A549 treated with Mapracorat at 1 μM for 4 hours (cell line): ENCODE measurements at places on chromosomes 2 and 18. TPM values are rescaled to one million over a fixed set of nuclear protein-coding genes. Genes with fewer than 3 reads are reported as not detected.

RETREG2 gene
- total RNA-seq = 58.9 to 86.5 TPM (median 84.0 TPM) in 5 replicates

PSMA8 gene
- not detected in 5 replicates for total RNA-seq

SIX3 gene
- total RNA-seq = 1.2 to 2.4 TPM (median 1.9 TPM) in 5 replicates

FN1 gene
- 171 to 279 TPM (median 205 TPM) in 5 replicates for total RNA-seq

GNLY gene
- total RNA-seq = 0.23 to 0.30 TPM in 2 of 5 replicates, not detected in the others

NTSR2 gene
- total RNA-seq = 0.10 to 0.17 TPM in 2 of 5 replicates, not detected in the others

ERICH2 gene
- total RNA-seq = not detected in 5 replicates

SANBR gene
- total RNA-seq = 9.8 to 14.1 TPM (median 12.2 TPM) in 5 replicates

LGALSL gene
- 7.7 to 12.8 TPM (median 9.9 TPM) in 5 replicates for total RNA-seq

ASXL3 gene
- total RNA-seq = not detected in 5 replicates

FABP1 gene
- total RNA-seq = not detected in 5 replicates

ELOA2 gene
- total RNA-seq = not detected in 5 replicates

CAPN14 gene
- total RNA-seq = 0.03 to 0.05 TPM in 2 of 5 replicates, not detected in the others

PARD3B gene
- total RNA-seq = 0.62 to 1.1 TPM (median 1.0 TPM) in 5 replicates

KCNK3 gene
- total RNA-seq = 0.43 to 0.94 TPM (median 0.79 TPM) in 5 replicates

IDH1 gene
- total RNA-seq = 77.3 to 83.2 TPM (median 82.3 TPM) in 5 replicates

ATP6V1B1 gene
- 2.0 to 2.7 TPM (median 2.2 TPM) in 5 replicates for total RNA-seq

CD302 gene
- total RNA-seq = 2.0 to 2.4 TPM (median 2.1 TPM) in 5 replicates

FBXO41 gene
- 4.5 to 6.0 TPM (median 5.2 TPM) in 5 replicates for total RNA-seq

CTAGE1 gene
- total RNA-seq = not detected in 5 replicates

NRP2 gene
- 85.8 to 152 TPM (median 139 TPM) in 5 replicates for total RNA-seq

SRD5A2 gene
- 0.03 to 0.04 TPM (median 0.03 TPM) in 3 of 5 replicates, not detected in the others for total RNA-seq

CENPO gene
- total RNA-seq = 44.3 to 53.9 TPM (median 46.9 TPM) in 5 replicates

SERPINB4 gene
- 0.08 to 0.09 TPM in 2 of 5 replicates, not detected in the others for total RNA-seq

IL36RN gene
- total RNA-seq = 0.07 to 0.21 TPM in 2 of 5 replicates, not detected in the others

ASPRV1 gene
- 0.19 to 0.27 TPM (median 0.23 TPM) in 5 replicates for total RNA-seq

ZC3H6 gene
- 0.24 to 0.69 TPM (median 0.44 TPM) in 5 replicates for total RNA-seq

PDK1 gene
- 3.4 to 4.1 TPM (median 3.7 TPM) in 5 replicates for total RNA-seq
